ENCODE measurements at places on chromosomes 2 and 18. TPM values are rescaled to one million over a fixed set of nuclear protein-coding genes. Genes with fewer than 3 reads are reported as not detected.

The FBLN7 gene
- 0.59 TPM for total RNA-seq

The ZFP36L2 gene
- total RNA-seq = 31.5 TPM

The SKA1 gene
- 12.8 TPM for total RNA-seq

The NFE2L2 gene
- total RNA-seq = 64.4 TPM

The MAIP1 gene
- 38.7 TPM for total RNA-seq

The CNDP1 gene
- total RNA-seq = not detected

The IL1RN gene
- total RNA-seq = 0.14 TPM

The DAPL1 gene
- total RNA-seq = not detected

The QPCT gene
- 17.2 TPM for total RNA-seq

The TGFA gene
- 8.7 TPM for total RNA-seq

The COBLL1 gene
- 4.0 TPM for total RNA-seq

The REG3G gene
- not detected for total RNA-seq

The CCDC141 gene
- total RNA-seq = not detected

The TEX44 gene
- not detected for total RNA-seq

The LINC00305 gene
- not detected for total RNA-seq

The CLEC4F gene
- total RNA-seq = not detected

The C2orf80 gene
- not detected for total RNA-seq

The ARHGAP28 gene
- total RNA-seq = 0.05 TPM

The KIAA2012 gene
- not detected for total RNA-seq

The DSG3 gene
- 0.02 TPM for total RNA-seq

The CREG2 gene
- total RNA-seq = 10.0 TPM

The RNU2-63P gene
- total RNA-seq = not detected

Measured in A549 treated with RU486 at 1 μM for 4 hours (cell line).